ENCODE measurements at places on chromosomes 16 and 17.
A peak's percentile ranks its signal among the peaks of the same experiment; 100 is the strongest.

GRCh38 chr16:23074423-23074822, 74.8 kb downstream of the USP31 start:
- DNase-seq = no peak

DNA sequence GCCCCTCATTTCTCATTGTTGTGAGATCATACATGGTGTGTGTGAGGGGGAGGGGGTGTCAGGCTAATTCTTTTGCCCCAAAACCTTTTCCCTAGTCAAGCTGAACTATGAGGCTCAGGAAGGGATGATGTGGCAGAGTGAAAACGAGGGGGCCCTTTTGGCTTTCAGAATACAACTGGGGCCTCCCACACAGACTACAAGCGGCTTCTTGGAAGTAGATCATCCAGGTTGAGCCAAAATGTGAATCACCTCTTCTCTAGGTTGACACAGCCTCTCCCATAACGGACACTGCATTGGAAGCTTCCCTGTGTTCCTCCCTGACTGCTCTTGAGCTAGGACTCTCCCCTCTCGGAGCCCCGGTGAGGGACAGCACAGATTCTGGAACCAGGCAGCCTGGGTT, 2.3 kb upstream of the ALKBH5 start:
- DNase-seq = peak; percentile 67

DNA sequence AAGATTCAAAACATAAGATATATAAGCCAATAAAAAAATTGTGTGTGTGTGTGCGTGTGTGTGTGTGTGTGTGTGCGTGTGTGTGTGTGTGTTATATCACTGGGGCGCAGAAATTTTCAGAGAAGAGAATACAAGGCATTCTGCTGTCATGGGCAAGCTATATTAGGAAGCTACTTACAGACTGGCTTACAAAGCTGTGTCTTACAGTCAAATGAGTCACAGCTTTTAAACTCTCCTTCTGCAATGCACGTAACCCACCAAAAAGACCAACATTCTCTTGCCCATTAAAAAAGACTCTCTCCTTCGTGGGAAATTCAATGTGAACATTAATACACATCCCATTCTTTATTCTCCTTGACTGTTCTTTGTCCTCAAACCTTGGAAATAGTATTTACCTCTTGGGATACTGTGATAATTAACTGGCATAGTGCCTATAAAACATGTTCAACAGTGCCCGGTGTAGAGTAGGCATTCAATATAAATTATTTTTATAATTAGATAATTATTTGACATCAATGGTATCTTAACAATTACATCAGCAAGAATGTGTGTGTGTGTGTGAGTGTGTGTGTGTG, 860.4 kb upstream of the SOX9 start:
- DNase-seq = no peak

- no peak for DNase-seq
Observed at GRCh38 chr17:48499248-48499647, 31.6 kb downstream of the HOXB1 start.

DNA sequence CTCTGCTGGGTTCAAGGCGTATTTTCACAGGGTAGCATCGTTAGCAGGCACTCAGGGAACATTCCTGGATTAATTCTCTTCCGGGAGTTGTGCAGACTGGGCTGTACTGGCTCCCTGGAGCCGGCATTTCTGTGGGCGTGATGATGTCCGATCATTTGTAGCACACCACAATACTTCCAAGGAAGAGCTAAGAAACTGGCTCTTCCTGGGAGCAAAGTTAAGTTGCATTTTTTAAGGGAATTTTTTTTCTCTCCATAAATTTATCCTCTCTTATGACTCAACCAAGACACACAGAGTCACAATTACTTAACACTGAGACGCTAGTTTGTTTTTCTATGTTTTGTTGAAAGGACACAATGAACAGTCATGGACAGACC, 211.6 kb upstream of the FOXF1 start:
- DNase-seq = no peak

DNA sequence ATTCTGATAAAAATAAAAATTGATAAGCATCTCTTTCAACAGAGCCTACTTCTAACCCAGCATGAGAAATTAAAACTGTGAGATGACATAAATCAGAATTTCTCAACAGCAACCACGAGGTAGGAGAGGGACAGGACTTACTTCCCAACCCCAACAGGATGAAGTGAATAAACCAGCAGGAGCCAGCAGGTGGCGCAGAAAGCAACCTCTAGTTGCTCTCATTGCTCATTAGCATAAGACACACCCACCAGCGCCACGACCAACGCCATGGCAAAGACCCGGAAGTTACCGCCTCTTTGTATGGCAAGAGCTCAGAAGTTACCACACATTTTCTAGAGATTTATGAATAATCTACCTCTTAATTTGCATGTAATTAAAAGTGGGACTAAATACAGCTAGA, 189.4 kb upstream of the CDH8 start:
- DNase-seq = peak; percentile 42

- no peak for DNase-seq
Observed at GRCh38 chr17:29643817-29644160, 21.1 kb upstream of the CORO6 start.

DNA sequence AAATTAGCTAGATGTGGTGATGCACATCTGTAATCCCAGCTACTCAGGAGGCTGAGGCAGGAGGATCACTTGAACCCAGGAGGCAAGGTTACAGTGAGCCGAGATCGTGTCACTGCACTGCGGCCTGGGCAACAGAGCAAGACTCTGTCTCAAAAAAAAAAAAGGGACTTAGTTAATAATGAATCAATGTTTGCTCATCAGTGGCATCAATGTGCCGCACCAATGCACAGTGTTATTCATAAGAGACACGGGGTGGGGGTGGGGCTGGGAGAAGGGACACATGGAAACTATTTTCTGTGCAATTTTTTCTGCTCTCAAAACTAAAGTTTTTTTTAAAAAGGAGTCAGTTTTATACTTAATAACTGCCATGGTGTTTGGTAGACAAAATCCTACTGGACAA, 6.8 kb upstream of the ATP2C2 start:
- no peak for DNase-seq

- DNase-seq = no peak
Observed at GRCh38 chr16:85639529-85640253, 26.6 kb downstream of the GSE1 start.

DNA sequence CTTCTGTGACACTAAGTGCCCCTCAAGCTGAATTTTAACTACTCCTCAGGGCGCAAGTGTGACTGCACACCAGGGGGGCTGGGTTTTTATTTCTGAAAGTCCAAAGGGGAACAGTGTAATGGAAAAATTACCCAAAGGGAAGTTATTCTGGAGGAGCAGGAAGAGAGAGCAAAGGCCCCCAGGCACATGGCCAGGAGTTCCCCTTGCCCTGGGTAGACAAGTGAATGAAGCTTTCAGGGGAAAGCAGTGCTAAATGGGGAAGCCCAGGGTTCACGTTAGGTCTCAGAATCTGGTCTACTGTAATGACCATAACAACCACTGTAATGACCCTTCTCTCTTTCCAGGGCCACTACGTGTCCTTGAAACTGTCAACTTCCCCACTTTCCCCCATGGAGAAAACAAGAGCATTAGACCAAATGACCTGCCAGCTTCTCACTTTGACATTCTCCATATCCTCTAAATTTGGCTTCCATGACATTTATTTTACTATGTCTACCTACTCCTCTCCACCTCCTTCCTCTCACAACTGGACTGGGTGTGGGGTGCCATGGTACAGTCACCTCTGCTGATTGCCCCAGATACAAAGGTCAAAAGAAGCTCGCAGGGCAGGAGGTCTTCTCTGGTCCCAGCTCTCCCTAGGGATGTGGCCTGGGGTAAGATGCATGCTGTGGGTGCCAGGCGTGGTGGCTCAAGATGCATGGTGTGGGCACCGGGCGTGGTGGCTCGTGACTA, 34.1 kb upstream of the MMP2 start:
- peak; percentile 8 for DNase-seq

- DNase-seq = no peak
Observed at GRCh38 chr17:27541301-27542023, 85.2 kb downstream of the KSR1 start.
